ENCODE measurements at places on chromosomes 5 and 9. TPM values are rescaled to one million over a fixed set of nuclear protein-coding genes. Genes with fewer than 3 reads are reported as not detected.

The TUSC1 gene
- 15.2 TPM for total RNA-seq

The C9orf153 gene
- total RNA-seq = 1.2 TPM

The HEMGN gene
- 6.4 TPM for total RNA-seq

The OBP2B gene
- total RNA-seq = not detected

The WDR38 gene
- not detected for total RNA-seq

The INSL4 gene
- not detected for total RNA-seq

The PPP2CA gene
- total RNA-seq = 220 TPM

The RABL6 gene
- total RNA-seq = 38.6 TPM

The ADAMTS13 gene
- 5.1 TPM for total RNA-seq

The MCIDAS gene
- total RNA-seq = not detected

The C5orf24 gene
- total RNA-seq = 85.3 TPM

The CCDC127 gene
- total RNA-seq = 8.2 TPM

The PCDHGA12 gene
- total RNA-seq = 12.6 TPM

The PCDHGB1 gene
- total RNA-seq = 10.9 TPM

The INVS gene
- 56.1 TPM for total RNA-seq

The ZDHHC11B gene
- total RNA-seq = 2.6 TPM

The LCN10 gene
- 1.4 TPM for total RNA-seq

The CERCAM gene
- 50.6 TPM for total RNA-seq

The GTF2H2 gene
- total RNA-seq = 84.5 TPM

The DPP7 gene
- total RNA-seq = 37.5 TPM

The PAX5 gene
- total RNA-seq = 3.4 TPM

The BTNL8 gene
- total RNA-seq = not detected

The DOCK8 gene
- 33.6 TPM for total RNA-seq

The SPINK7 gene
- not detected for total RNA-seq

The CKS2 gene
- 24.4 TPM for total RNA-seq

Measured in camera-type eye (tissue), 1 donor.